Natural killer cell treated with Interleukin-12 subunit alpha and Interleukin-12 subunit beta and Interleukin-15 and Interleukin-18, amount 100 ng/mL, for 72 hours (primary cell): ENCODE measurements at places on chromosomes 1 and 21.

DNA sequence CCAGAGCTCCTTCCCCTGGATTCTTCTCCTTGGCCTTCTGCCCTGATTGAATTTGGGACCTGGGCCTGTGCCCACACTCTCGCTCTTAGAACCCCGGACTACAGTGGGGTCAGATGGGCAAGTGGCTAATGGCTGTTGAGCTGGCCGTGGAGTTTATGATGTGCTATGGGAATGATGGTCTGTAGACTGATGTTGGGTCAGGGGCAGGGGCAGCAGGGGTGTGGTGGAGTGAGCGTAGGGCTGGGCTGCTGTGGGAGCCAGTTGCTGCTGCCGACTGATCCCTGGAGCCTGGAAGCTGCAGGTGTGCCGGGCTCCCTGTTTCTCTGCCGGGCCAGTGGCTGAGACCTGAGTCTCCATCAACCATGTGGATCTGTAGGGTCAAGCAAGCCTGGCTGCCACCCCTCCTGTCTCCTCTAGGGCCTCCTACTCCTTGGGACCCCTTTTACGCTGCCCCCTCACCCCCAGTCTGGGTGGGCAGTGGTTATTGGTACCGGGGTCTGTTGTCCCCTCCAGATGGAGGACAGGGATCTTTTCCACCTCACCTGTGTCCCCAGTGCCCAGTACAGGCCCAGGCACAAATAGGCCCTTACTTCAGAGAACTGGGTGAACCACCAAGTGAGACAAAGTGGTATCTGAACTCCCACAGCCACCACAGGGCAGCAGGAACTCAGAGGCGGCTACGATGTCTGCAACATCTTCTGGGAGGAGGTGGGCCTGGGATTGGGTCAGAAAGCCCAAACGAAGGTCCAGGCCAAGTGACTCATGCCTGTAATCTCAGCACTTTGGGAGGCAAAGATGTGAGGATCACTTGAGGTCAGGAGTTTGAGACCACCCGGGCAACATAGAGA lies 5.1 kb downstream of the PODN start:
- DNase-seq, result no peak

GRCh38 chr1:117600325-117600943 lies 5.4 kb upstream of the TENT5C start:
- DNase-seq, result no peak

DNA sequence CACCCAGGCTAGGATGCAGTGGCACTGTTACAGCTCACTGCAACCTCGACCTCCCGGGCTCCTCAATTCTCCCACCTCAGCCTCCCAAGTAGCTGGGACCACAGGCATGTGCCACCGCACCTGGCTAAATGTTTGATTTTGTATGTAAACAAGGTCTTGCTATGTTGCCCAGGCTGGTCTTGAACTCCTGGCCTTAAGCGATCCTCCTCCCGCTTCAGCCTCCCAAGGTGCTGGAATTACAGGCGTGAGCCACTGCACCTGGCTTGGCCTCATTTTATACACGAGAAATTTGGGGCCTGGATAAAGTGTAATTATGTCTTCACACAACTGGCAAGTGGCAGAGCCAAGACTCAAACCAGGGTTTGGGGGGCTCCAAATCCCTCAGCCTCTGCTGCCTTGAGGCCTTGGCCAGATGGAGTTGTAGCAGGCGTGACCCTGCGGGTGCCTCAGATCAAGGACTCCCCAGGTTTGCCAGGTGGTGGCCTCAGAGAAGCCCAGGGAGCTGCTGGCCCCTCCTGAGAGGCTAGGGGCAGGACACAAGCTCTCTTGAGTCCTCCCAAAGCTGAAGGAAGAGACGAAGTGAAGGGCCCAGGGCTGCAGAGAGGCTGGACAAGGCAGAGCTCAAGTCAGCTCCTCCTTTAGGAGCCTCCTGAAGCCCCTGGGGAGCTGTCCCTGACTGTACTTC lies 61.7 kb downstream of the MDM4 start:
- DNase-seq, result no peak

GRCh38 chr1:82829527-82829926 lies 1028.8 kb downstream of the ADGRL2 start:
- DNase-seq, result no peak

DNA sequence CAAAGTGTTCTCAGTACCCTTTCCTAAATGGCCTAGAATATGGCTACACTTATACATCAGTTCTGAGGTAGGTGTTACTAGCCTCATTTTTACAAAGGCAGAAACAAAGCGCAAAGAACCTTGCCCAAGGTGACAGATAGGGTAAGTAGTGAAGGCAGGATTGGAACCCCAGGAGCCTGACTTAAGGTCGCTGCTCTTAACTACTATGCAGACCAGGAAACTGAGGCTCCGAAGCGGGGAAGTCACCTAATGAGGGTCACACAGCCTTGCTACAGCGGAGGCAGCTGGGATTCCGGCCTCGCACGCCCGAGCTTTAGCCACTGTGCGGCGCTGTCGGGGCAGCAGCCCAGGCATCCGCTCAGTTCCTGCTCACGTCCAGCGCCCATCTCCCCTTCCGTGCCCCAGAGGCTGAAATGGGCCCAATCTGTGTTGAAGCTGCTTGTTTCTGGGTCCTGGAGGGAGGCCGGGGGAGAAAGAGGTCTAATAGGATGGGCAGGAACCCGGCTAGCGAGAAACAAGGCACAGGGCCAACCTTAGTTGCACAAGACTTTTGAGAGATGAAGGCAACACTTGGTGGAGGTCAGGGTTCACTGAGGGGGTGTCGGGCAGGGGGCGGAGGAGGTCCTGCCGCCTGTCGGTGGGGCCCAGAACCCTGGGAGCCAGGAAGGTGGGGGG lies 1.4 kb upstream of the FOXD2 start:
- peak; percentile 80 for DNase-seq

GRCh38 chr1:5312293-5312674 lies 657.9 kb downstream of the AJAP1 start:
- DNase-seq, result no peak

DNA sequence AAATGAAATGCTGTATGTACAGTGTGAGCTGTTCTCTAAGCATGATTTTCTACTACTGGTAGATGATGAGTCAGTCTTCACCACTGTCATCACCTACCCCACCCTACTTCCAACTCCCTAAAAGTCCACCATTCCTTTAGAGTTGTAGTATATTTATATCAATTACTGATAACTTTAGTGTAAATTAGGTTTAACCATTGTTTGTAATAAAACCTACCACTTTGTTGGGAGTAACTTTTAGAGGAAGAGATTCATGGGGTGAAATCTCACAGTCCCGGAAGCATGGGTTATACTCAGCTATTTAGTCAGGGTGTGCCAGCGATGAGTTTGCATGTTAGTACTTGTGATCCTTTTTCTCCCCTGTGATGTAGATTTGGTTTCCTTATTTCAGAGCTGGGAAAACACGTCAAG lies 17.1 kb downstream of the MORC3 start:
- DNase-seq, result no peak

DNA sequence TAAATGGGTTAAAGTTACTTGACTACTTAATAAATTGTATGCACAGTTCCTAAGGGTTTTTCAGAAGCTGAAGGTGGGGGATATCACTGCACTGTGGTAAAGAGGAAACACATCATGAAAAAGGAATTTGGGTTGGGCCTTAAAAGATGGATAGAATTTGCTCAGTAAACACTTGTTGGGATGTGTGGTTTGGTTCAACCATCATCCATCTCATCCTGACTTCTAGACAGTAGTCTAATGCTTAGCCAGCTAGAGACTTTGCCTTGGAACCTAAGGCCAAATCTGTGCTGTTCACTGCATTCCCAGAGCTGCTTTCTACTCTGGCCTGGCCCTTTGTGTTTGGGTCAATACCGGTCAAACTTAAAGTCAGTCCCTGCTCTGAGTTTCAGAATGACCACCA lies 30.6 kb downstream of the LY9 start:
- DNase-seq, result no peak

DNA sequence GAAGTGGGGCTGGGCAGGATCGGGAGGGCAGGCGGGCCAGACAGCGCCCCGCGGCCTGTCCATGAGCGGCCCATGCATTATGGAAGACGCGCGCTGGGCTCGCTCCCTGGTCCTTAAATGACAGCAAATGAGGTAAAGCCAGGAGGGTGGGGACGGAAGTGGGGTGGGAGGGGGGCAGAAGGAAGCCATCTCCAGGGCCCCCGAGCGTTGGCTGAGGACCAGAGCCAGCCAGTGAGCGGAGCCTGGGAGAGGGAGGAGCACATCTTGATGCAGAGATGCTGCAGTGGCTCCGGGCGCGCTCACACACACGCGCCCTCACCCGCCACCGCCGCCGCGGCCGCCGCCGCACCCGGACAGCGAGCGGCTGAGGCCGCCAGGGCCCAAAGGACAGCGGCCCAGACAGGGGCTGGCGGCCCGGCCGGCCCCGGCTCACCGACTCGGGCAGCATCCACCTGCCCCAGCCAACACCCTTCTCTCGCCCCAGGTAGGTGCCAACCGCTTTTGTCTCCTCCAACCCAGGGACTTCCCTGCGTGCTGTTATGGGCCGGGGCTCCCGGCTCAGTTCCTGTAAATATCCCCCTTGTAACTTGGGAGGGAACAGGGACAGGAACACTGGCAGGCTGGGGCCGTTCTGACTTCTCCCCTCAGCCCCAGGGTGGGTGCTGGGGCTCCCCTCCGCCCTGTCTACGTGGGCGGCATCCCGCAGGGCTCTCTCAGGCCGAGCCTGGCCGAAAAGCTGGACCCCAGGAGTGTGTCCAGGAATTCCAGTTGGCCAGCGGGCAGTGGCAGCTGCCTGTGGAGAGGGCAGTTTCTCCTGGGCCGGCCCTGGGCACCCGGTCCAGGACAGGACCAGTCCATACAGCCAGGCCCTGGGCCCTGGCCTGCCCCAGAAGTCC lies at the start of gene CNTN2:
Gene CNTN2 (plus strand): TSS at position 302 of the 896 bp plus-strand sequence. CDS start 9,974 bp downstream, outside the sequence.
- DNase-seq, result no peak

DNA sequence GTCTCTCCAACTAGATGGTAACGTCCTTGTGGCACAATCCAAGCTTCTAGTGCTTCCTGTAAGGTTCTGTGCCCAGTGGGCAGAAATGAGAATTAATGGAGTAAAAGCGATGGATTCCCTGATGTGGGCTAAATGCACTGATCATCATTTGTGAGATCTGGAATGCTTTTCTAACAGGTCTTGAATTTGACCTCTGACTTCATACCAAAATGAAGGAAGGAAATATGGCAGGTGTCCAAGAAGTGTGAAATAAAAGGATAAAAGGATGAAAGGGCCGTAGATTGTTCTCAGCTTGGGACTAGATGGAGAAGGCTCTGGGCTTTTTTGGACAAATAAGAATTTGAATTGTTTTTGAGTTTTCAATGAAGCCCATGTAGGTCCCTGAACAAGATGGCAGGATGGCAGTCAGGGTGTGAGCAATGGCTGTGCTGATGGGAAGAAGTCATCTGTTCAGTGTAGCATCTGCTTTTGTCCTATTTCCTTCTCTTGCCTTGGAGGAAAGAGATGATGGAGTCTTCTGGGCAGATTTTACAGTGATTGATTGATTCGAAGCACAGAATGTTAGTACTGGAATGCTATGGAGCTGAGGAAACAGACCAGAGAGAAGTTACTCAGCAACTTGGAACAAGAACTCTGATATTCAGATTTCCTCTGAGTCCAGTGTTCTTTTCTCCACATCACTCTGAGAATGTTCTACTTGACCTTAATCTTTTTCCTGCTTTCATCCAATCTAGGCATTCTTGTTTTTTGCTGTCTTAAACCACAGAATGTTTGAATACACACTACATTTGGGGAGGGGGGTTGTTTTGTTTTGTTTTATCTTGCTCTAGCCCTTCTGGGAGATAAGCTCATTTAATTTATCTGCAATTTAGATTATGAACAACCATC lies 286.0 kb downstream of the HLX start:
- no peak for DNase-seq

DNA sequence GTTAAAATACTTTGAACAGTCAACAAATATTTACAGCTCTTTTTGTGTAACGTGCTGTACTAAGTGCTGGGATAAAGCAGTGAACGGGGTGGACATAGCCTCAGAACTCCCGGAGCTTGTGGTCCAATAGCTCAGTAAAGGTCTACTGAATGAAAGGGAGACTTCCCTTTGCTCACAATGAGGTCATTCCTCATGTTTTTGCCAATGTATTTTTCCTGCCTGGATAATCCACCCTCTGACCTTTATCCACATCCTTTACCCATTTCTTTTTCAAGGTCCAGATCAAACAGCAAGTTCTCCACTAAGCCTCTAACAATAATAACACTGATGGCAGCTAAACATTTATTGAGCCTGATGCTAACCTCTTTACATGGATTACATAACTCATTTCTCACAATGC lies 55.9 kb downstream of the LEPR start:
- no peak for DNase-seq

DNA sequence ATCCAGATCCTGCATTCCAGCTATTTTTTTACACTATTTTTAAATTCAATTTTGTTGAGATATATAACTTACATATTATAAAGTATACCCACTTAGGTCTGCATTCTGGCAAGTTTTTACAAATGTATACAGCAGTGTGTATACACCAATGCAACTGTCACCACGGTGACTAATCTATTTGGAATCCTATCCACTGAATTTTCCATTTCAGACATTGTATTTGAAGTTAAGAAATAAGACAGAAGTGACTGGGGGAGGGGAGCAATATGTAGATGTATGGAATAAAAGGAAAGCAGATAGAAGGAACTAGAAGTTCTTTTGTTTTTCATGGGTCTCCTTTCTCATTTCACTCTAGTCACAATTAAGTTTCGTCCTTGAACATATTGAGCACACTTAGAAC lies 431.5 kb upstream of the CHRM3 start:
- no peak for DNase-seq

DNA sequence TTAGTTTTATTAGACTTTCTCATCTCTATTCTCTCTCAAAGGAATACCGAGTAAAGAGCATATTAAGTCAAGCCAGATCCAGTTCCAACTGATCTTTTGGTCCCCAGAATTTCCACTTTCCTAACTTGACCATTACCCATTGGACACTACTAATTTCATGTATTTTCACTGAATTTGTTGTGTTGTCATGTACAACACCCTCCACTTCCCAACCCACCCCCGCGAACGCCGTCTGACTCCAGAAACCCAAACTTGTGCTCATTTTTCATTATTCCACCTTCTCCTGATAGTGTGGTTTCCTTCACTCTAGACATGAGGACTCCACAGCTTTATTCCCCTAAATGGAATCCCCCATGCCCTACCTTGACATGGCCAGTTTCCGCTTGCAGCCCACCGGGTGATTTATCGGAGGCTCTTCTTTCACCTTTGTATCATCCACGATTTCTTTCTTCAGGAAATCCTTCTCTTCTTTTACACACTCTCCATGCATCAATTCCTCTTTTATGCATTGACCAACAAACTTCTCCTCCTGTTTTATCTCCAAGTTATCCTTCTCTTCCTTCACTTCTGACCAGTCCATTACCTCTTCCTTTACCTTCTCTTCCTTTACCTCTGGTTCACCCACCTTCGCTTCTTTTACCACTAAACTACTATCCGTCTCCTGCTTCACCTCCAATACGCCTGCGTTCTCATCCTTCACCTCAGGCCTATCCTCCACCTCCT lies 805 bp downstream of the ZNHIT6 start:
- no peak for DNase-seq

- no peak for DNase-seq
These were observed 37.0 kb downstream of the CAPN8 start for GRCh38 chr1:223628233-223629125.
